ENCODE measurements at places on chromosomes 3 and 15.

DNA sequence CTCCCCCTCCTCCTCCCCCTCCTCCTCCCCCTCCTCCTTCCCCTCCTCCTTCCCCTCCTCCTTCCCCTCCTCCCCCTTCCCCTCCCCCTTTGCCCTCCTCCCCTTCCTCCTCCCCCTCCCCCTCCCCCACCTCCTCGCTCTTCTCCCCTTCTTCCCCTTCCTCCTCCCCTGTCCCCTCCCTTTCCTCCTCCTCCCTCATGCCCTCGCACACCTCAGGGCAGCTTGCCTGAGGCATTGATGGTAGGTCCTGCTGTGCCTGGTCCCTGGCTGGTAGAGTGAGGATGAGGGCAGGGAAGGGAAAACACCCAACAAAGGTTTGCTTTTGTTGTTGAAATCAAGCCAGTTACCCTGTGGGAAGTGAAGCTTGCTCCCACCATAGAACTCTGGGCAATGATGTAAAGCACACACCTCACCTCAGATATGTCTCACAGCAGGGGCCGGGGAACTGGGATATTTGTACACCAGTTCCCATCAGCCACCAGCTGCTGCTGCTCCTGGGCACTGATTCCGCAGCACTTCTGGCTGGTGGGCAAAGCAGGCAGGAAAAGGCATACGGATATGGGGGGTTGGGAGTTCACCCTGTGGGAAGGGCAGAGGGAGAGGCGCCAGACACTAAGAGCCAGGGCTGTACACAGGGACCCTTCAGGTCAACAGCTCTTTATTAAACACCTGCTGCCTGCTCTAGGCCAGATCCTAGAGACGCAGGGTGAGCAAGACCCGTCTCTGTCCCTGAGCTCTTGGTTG, 13.8 kb downstream of the ISG20 start:
- DNase-seq, result no peak

DNA sequence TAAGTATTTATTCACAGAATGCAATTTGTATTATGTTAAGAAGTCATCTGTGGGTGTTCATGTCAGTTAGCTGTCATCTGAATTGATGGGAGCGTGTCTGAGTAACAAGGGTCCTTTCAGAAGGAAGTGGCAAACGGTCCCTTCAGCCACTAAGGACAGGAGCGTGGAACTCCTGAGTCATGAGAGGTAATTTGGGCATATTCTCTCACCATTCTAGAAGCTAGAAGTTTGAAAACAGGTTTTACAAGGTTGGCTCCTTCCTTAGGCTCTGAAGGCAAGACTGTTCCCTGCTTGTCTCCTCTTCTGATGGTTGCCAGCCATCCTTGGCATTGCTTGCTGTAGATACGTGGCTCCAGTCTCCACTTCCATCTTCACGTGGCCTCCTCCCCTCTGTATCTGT, 19.7 kb downstream of the ABHD2 start:
- DNase-seq, result no peak

DNA sequence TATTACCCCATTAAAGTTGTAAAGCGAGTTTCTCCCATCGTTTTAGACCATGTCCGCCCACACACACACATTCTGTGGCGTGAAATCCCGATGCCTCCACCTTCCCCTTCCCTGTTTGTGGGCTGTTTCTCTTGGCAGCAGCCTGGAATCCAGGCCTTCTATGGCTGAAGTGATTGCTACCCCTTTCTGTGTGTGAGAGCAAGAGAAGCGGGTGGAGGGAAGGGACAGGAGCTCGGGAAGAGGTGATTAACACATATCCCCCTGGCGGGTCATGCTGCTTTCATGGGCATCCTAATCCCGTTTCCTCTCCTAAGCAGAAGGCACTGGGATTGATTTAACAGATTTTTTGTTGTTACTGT, 283.8 kb upstream of the RGMA start:
- DNase-seq, result no peak

DNA sequence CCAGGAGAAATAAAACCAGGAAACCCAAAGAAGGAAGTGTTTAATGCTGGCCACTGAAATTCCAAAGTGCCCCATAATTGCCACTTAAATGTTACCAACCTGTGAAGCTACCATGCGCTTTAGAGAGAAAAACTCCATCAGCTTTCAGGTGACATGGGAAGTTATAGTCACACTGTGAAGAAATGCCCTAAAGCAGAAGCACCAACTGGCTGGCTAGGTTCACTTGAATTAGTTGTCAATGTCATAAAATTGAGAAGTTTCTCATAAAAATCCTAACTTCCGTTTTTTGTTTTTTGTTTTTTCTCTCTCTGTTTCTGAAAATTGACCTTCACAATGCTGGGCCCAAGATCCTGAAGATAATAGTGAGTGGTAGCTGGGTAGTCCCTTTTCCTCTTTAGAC, 167.9 kb upstream of the CTNNB1 start:
- no peak for DNase-seq

- DNase-seq, result no peak
These were observed 1.2 kb downstream of the COL8A1 start for GRCh38 chr3:99639579-99639978.

DNA sequence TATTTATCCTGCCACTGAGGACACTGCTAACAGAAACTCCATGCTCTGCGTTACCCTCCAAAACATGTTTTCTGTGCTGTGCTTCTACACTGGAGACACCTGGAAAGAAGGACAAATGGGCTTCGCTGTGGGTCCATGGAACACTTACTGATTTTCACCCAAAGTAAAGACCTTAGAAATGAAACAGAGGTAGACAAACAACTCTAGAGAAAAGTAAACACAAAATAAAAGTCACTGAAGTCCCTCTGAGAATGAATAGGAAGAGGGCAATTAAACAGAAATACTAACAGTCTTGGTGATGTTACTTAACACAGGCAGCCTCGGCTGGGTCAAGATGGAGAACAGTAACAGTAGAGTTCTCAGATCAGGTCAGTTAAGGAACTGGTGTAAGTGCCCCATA, 6.7 kb upstream of the STIMATE start:
- no peak for DNase-seq

- DNase-seq, result no peak
These were observed 34.8 kb upstream of the CEMIP start for GRCh38 chr15:80744415-80744814.

GRCh38 chr3:10599444-10599843, 94.1 kb upstream of the ATP2B2 start:
- no peak for DNase-seq

DNA sequence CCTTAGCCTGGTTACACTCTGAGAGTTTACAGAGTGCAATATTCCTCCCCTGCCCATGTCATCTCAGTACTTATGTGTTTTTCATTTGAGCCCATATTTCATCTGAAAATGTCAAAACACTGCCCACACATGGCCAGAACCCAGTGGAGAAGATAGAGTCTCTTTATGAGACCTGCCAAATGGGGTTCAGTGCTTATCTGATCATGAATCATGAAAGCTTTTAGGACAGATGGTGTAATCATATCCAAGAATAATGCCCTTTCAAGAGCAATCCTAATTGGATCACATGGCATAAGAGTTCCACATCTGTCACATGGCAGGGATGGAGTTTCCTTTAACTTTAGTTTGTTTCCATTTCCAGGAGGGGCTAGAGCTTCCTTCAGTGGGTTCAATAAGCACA, 77.2 kb upstream of the AGBL1 start:
- DNase-seq, result no peak

DNA sequence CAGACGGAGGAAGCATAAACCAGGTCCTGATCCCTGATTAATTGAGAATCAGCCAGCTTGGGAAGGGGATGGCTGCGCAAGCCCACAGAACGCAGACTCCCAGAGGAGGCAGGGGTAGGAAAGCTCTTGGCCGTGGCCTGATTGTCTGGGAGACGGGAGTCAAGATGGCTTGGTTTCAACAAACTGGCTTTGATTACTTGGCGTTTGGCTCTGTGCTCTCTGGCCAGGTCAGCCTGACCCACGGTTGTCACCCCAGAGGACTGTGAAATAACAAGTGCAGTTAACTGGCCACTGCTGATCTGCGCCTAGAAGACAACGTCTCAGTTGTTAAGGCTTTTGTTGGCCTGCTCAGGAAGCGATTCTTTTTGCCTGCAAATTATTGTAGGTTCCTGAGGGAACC, 387.0 kb upstream of the PROK2 start:
- DNase-seq, result no peak

GRCh38 chr15:67148196-67148701, 82.8 kb downstream of the SMAD3 start:
- no peak for DNase-seq

GRCh38 chr15:58346361-58346760, 85.4 kb upstream of the LIPC start:
- DNase-seq, result no peak

All from activated CD8-positive, alpha-beta memory T cell treated with anti-CD3 and anti-CD28 coated beads for 1 hour (primary cell).